ENCODE measurements at places on chromosomes 3 and 15.

DNA sequence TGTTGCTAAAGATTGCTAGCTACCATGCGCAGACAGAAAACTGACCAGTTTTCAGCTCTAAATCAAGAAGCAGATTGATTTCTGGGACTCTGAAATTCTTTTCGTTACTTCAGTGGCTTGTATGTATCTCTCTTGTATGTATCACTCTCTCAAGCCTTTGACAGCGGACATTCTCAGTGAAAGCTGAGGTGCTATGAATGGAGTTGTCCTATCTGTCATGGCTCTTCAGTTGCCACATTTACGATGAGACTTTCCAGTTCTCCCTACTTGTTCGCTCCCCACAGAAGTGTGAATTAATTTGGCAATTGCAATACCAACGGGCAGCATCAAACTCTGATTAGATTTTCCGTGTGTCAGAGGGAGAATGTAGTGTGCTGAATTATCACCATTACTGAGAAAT is 432.4 kb downstream of the GRM7 start:
- DNase-seq: no peak

DNA sequence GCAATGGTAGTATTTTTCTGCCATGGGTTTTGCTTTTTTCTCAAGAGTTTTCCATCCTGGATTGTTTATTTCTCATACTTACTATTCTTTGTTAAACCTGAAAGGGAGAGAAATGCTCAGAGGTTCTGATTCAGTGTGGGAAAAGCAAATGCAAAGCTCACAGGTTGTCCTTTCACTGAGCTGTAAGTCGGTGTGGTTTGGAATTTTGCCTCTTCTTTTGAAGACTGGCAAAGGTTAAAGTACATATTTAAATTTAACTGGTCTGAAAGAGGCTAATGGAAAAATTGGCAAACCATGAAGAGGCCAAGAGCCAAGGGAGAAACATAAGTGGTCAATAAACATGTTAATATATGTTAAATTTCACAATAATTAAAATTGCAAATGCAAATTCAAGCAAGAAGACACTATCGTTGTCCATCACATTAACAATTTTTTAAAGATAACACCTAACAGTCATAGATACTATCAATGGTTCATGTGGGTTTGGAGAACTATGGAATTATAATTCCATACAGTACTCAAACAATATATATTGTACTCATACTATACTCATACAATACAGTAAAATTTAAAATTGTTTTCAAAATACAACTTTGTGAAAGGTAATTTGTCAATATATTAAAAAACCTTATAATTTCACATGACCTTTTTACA is 246.8 kb upstream of the STT3B start:
- no peak for DNase-seq

DNA sequence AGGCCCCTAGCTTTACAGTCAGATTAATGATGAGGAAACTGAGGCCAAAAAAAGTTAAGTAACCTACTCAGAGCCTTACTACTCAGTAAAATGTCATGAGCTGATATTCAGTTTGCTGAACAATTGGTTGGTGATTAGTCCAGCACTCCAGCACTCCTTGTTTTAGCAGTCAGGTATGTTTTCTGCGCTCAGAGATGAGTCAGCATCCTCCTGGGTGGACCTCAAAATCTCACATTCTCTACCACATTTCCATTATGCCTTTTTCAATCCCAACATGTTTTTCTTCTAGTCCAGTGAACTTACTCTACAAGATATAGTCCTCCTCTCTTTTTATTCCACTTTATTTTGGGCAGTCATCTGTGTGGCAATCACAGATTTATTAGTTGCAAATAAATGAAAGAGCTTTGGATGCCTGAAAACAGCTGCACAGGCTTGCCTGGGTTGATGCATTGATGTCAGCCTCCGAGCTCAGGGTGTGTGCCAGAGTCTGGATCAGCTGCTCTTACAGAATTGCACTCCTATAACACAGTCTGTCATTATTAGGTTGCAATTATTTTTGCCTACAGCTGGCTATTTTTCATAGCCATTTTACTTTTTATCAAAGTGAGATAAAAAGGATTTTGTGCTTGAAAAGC is 133.2 kb downstream of the ARPP21 start:
- DNase-seq: peak; percentile 28

- no peak for DNase-seq
Observed at GRCh38 chr15:57332326-57332725, 44.0 kb upstream of the CGNL1 start.

GRCh38 chr15:66947471-66947870 is 117.9 kb upstream of the SMAD3 start:
- no peak for DNase-seq

DNA sequence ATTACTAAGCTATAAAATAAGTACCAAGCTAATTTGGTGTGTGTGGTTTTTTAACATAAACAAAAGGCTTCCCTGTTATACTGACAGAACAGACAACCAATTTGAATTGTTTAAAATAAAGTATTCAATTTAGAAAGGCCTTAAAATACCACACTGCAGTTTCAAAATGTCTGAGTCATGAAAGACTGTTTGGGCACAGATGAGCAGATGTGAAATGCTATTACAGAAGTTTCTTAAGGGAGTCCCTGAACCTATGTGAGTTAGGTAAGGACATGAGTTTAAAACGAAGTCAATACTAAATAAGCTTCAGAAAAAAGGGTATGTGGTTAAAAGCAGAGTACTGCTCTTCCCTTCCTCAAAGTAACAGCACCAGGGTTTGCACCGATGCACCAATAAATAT is 69.7 kb upstream of the SETMAR start:
- DNase-seq: no peak

All from SHP77 treated with DMSO at 0.1 percent for 48 hours (cell line).